RPMI7951 (cell line): ENCODE measurements at places on chromosomes 6 and 20. TPM values are rescaled to one million over a fixed set of nuclear protein-coding genes. Genes with fewer than 3 reads are reported as not detected.

CGA gene
- total RNA-seq: not detected in 2 replicates

TRIM15 gene
- not detected in 2 replicates for total RNA-seq

ALDH5A1 gene
- total RNA-seq: under 0.01 and 0.68 TPM in 2 replicates

KCNK15 gene
- total RNA-seq: not detected in 2 replicates

RAB44 gene
- not detected in 2 replicates for total RNA-seq
